ENCODE measurements at places on chromosomes 12 and 14. TPM values are rescaled to one million over a fixed set of nuclear protein-coding genes. Genes with fewer than 3 reads are reported as not detected.

The MYBPC1 gene
- polyA plus RNA-seq, result not detected

The SLC38A4 gene
- polyA plus RNA-seq, result 21.7 TPM

The OTOGL gene
- polyA plus RNA-seq, result 0.40 TPM

The SPPL3 gene
- 74.2 TPM for polyA plus RNA-seq

The NOVA1 gene
- polyA plus RNA-seq, result 21.7 TPM

The ATP5F1B gene
- polyA plus RNA-seq, result 954 TPM

The DLGAP5 gene
- 27.2 TPM for polyA plus RNA-seq

The GRIN2B gene
- polyA plus RNA-seq, result 0.62 TPM

The MOAP1 gene
- 46.0 TPM for polyA plus RNA-seq

The TMPRSS12 gene
- 0.10 TPM for polyA plus RNA-seq

The RD3L gene
- polyA plus RNA-seq, result not detected

The ARHGEF25 gene
- 30.9 TPM for polyA plus RNA-seq

The FGF6 gene
- polyA plus RNA-seq, result not detected

DNA sequence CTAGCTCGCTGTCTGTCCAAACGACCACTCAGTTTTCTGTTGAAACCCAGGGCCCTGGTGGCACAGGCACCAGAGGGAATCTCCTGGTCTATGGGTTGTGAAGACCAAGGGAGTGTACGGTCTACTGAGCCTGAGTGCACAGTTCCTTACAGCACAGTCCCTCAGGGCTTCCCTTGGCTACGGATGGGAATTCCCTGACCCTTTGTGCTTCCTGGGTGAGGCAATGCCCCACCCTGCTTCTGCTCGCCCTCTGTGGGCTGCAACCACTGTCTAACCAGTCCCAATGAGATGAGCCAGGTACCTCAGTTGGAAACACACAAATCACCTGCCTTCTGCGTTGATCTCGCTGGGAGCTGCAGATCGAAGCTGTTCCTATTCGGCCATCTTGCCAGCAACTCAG lies 22.6 kb downstream of the GPHN start:
- no peak for DNase-seq

DNA sequence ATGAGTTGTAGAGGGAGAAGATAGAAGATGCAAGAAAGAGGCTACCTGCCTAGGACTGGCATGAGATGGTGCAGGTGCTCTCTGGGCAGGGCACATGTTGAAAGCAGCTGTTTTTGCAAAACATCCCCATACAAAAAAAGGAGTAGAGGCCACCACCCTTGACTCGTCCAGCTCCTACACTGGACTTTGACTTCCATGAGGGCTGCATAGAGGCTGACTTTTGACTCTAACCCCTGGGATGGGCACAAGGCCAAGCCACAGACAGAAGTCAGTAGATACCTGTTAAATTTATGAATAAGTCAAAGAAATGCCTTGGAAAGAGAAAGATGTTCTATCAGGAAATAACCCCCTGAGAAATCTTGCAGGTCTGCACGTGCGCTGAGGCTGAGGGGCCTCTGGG lies 1139.1 kb upstream of the TMEM132C start:
- no peak for DNase-seq

- no peak for DNase-seq
Measured at GRCh38 chr12:65308601-65309071, 30.2 kb downstream of the MSRB3 start.

DNA sequence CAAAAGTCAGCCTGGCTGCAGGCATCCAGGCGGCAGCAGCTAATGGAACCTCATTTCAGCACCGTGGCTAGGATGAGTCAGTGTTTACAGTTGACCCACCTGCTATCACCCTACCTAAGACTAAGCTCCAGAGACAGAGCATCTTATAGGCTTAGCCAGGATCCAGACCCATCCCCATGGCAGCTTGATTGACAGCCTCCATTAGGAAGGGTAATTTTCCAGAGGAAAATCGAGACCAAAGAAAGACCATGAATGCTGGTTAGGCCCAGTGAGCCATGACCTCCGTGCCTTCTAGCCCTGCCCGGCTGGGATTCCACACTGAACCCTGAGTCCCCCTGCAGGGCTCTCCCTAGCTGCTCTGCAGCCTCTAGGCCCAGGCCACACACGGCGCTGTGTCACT lies 38.7 kb downstream of the TUNAR start:
- peak; percentile 10 for DNase-seq

DNA sequence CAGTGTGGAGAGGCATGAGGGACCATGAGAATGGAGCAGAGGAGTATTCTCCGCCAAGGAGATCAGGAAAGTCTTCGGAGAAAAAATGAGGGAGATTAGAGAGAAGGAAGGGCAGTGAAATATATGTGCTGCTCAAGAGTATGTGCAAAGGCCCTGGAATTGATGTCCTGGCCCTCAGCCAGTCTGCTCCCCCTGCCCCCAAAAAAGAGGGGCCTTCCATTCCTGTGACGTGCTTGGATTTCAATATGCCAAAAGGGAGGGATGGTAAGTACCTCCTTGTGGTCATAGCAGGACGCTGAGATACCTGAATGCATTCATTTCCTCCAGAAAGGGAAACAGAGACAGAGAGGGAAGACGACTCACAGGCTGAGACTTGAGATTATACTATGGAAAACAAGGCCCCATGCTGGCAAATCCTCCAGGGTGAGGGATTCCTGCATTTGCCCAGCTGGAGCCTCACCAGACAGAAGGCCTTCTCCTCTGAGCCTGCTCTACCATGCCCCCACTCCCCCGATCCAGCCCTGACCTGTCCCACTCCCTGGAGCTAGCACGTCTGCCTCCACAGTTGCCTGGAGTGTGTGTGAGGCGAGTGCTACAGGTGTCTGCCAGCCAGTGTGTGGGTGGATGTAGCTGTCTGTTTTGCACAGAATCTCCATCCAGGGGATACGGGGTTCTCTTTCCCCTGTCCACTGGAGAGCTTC lies 3.9 kb upstream of the RARG start:
- no peak for DNase-seq

DNA sequence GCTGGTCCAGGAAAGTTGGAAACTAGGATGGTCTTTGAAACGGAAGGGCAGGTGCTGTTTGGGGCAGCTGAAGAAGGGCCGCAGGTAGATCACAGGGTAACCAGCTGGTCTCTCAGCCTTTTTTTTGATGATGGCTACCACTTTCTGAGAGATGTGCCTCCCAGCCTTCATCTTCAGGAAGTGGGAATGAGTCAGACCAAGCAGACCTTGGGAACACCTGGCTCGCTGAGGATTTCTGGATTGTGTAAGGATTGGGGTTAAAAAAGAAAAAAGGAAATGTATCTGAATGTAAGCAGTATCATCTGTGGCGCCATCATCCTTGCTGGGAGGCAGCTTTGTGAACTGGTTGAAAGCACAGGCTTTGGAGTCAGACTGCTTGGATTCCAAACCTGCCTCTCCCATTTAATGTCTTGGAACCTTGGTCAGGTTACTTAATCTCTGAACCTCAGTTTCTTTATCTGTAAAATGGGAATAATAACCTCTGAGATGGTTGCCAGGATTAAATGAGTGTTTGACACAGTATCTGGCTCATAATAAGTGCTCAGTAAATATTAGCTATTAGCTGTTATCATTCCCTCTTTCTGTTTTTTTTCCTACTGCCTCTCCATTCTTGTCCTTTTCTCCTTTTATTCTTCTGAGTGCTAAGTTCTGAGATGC lies 1.7 kb downstream of the PRPF40B start:
- no peak for DNase-seq

DNA sequence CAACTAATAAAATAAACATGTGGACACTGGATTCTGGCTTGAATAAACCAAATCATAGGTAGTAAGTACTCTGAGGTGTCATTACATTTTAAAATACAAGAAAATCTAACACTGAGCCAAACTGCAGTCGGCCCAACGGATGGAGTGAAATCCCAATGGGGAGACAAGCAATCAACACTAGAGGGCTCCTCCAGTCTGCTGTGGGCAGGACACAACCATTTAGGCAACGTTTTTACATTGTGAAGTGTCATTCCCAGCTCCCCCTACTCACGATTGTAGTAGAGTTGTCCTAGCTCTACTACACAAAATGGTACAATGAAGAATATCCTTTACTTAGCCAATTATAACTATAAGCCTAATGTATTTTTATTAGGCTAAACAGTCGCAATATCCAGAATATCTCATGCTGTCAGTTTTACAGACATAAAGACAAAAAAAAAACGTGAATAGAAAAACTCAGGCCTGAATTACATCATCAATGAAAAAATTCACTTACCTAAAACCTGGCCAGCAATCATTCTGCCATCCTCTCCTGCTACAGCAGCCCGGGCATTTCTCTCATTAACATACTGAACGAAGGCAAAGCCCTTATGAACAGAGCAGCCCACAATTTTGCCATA lies 35.7 kb downstream of the HNRNPC start:
- DNase-seq, result no peak

DNA sequence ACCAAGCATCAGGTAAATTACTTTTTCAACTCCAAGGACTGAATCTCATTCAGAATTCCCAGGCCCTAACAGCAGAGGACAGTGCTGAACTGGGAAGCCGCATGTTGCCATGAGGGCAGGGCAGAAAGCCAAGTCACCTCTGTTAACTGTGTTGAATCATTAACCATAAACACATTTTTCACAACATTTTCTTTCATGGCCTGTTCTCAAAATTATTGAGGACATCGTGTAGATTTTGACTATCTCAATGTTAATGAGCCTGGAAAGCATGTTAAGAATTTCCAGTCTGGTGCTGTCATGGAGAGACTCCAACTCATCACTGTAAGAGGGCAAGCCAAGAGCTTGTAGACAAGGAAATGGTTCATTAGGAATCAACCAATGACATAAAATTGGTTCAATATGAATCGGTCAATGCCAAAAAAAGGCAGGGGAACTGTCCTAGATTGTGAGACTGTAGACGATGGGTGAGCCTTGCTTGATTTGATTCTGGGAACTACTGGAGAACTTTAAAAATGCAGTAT lies 33.7 kb downstream of the CPM start:
- DNase-seq, result no peak

GRCh38 chr14:64698903-64699302 lies 5.3 kb upstream of the PLEKHG3 start:
- DNase-seq, result no peak

- DNase-seq, result no peak
Measured at GRCh38 chr14:99035268-99035667, 236.7 kb downstream of the BCL11B start.

DNA sequence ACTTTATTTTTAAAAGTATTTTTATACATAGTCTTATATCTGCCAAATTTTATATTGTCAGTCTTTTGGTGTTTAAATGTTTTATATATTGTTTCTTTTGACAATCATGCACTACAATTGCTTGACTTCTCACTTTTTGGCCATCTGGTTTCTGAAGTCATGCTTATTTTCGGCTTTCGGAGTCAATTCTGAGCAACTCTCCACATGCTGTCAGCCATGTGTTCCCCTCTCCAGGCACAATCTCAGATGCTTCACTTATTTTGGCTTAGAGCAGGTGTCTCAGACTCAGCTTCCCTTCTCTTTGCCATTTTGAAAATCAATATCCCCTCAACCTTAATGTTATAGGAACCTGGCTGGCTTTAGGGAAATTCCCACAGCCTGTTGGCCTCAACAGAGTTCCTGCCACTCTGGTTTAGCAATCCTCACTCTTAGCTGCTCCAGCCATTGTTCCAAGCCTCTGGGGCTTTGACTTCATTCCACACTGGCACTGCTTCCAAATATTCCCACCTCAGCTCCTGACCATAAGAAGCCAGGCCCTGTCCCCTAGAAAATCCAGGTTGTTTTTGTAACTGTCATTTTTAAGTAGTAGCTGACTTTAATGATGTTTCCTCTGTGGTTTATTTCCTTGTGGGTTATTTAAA lies 125.5 kb upstream of the FAR2 start:
- DNase-seq, result no peak

DNA sequence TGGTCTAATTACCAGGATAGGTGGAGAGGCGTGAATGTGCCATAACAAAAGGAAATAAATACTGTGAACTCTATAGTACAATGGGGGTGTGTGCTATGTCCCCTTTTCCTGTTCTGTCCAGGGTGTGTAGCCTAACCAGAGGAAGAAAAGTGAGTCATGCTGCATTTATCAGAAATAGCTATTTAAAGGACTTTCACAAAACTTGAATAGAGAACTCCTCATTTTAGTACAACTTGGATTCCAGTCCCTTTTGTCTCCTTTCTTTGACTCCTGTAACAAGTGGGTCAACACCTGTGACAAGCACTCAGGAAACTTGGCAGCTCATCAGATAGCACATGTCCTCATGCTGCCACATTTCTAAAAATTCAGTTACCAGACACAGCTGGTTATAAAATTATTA lies 123.4 kb downstream of the CCDC91 start:
- DNase-seq, result no peak

- no peak for DNase-seq
Measured at GRCh38 chr12:31647086-31647491, 12.4 kb upstream of the ETFBKMT start.

GRCh38 chr12:4246116-4246515 lies 27.4 kb upstream of the CCND2 start:
- DNase-seq, result no peak

GRCh38 chr14:47389535-47389934 lies 285.9 kb downstream of the MDGA2 start:
- no peak for DNase-seq

DNA sequence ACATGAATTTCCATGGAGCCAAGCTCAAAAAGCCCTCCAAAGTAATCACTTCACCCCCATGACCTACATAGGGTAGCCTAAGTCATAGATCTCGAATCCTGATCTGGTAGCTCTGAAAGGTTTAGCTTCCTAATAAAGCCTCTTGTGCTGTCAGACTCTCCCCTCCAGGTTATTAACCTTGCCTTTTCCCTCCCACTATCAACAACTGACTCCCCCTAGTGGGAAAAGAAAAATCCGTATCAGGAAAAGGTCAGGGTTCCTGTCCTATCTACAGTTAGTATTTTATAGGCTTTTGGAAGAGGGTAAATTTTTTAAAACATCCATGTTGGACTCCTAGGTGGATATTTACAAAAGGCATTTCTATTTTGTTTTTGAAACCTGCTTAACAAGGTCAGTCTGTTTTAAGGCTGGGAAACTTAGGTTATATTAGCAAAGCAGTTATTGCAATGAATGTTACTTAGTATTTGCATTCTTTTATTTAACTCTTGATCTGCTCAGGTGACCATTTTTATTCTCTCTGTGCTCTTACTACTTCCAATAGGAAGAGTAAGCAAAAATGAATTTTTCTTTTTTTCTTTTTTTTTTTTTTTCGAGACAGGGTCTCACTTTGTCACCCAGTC lies 8.0 kb downstream of the YY1 start:
- no peak for DNase-seq

DNA sequence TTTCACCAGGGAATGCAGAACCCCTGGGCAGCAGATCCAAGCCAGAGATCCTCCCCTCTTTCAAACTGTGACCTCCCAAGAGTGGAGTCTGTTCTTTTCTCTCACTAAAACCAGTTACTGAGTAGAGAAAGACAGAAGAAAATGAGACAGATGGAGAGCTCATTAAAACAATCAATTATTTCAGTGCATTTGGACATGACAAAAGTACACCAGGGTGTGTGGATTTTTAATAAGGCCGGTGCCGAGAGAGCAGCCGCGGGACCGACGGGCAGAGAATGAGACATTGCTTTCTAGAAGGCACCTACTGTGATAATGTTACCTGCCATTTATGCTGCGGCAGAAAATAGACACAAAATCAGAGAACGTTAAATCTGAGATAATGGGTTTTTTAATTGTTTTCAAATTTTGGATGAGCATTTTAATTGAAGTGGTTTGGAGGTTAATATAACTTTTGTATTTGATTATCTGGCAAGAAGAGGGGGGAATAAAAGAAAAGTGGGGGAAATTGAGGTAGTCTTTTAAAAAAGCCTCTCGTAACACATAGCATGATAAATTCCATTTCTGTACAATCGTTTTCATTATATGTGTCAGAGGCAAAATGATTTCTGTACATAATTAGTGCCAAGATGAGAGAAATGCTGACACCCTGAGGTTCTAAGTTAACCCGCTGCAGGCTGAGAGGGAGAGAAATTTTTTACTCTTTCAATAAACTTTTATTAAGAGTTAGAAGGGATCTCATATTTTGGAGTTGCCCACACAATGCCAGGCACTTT lies 70.8 kb downstream of the HSPB8 start:
- no peak for DNase-seq
